ENCODE measurements at places on chromosomes 7 and 10.

GRCh38 chr7:135342887-135343286 lies 109.2 kb downstream of the STRA8 start:
- peak; percentile 74 for DNase-seq

DNA sequence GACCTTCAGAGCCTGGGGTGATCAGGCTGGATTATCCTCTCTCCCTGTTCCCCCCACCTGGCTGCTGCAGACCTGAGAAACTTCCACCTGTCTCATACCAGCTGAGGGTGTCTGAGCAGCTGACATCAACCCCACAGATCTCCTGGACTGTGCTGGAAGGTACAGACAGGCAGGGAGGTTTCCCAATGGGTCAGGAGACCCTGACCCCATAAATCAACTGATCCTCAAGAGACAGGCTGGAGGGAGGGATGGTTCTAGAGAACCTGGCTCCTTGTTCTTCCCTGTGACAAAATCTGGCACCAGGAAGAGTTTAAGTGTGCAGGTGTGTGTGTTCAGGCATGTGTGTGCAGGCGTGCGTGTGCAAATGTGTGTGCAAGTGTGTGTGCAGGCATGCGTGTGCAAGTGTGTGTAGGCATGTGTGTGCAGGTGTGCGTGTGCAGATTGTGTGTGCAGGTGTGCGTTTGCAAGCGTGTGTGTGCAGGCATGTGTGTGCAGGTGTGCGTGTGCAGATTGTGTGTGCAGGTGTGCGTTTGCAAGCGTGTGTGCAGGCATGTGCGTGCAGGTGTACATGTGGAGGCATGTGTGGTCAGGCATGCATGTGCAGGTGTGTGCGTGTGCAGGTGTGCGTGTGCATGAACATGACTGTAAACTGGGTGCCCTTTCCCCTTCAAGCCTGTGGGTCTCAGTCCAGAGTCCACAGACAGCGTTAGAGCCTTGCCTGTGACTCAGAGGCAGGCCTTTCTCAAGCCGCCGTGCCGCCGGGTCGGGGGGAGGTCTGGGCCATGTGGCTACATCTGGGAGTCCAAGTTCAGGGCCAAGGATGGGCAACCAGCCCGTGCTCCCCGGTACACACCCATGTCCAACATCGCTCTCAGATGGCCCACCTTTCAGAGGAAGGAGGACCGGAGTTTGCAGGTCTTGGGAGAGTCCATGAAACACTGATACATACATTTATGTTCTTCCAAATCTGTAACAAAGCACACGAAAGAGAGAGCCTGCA lies 50.1 kb upstream of the ELN start:
- no peak for DNase-seq

- DNase-seq: peak; percentile 53
Observed at GRCh38 chr7:23712368-23713284, 2.6 kb downstream of the STK31 start.

DNA sequence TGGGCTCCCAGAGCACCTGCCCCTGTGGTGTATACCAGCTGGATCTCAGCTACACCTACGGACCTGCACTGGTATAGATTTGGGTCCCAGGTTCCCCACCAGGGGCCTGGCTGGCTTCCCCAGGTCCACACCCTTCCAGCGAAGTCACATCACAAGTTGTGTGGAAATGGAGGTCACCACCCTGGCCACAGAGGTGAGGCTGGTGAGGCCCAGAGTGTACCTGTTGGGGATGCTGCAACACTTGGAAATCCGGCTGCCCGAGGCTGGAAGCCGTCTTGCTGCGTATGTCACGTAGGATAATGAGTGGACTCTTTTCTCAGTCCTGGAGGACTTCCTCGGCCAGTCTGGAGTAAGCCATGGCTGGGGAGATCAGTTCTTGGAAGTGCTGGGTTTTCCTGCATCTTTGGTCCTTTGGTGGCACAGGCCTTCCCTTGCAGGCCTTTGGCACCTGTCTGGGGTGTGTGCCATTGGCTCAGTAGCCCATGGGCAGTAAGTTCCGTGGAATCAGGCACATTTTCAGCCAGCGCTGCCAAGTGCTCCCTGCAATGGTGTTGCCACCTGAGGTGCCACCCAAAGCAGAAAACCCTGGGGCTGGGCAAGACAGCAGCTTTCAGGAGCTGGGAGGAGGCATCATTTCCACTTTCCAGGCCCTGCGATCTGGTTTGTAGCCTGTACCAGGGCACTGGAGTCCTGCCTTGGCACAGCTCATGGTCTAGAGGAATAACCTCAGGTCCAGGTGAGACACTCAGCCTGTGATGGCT lies 97.9 kb downstream of the LHPP start:
- no peak for DNase-seq

GRCh38 chr10:74231375-74231774 lies 80.4 kb downstream of the ADK start:
- DNase-seq: no peak

- no peak for DNase-seq
Observed at GRCh38 chr7:23205909-23206767, 24.3 kb downstream of the NUP42 start.

- DNase-seq: no peak
Observed at GRCh38 chr10:84522612-84523462, 194.4 kb downstream of the CCSER2 start.

- DNase-seq: no peak
Observed at GRCh38 chr7:39285256-39285655, 280.9 kb upstream of the YAE1 start.

DNA sequence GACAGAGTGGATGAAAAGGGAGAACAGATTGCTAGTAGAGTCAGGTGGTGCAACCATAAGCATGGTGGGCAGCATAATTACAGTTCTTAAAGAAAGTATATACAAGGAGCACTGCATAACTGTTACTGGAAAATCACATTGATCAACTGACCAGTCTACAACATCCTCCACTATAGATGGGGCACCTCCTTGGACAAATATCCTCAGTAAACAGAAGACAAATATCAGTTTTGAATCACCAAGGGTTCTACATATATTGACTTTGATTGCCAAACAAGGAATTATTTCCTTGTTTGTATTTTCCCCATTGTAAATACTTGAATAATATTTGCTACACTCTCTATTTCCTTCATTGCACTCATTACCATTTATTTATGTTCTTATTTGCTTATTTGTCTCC lies 17.6 kb upstream of the CRPPA start:
- no peak for DNase-seq

DNA sequence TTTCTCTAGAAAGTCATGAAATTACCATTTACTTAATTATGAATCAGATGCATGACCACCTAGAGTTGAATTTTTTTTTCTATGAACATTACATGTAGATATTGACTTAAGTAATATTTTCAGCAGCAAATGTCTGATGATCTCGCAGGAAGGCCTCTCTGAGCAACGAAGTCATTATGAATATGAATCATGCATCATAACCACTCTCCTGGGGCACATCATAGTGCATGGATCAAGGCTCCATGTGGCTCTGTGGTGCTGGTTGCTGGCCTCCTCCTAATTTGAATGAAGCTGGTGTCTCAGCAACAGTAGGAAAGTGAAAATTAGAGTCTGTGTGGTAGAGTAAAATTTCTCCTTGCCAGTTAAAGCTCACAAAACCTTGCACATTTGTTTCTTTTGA lies 121.4 kb upstream of the INHBA start:
- DNase-seq: no peak

DNA sequence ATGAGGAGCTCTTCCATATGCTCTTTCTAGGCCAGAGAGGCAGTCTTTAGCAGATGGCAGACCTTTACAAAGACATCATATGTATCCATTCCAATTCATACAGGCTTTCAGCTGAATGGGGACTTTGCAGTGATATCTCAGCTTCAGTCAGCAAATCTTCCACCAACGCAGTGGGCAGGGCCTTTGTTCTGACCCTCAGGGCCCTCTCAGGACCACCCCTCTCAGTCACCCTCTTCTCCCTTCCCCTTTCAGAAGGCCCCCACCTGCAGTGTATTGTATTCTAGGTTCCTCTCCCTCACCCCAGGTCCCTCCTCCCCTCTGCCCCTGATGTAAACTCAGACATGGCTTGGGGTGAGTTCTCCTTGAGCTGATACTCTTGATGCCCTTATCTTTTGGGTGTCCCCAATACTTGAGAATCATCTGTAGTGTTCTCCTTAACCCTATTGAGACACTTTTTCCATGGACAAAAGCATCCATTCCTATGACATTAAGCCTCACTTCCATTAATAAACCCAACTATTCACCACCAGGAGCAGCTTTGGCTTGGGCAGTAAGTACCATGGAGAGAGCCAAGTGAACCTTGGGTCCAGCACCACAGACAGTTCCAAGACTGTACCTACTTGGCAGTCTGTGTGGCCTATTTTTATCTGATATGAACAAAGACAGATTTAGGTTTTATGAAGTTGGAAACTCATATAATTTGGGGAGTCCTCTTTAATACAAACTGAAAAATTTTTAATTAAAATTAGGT lies 62.7 kb downstream of the ADCYAP1R1 start:
- DNase-seq: no peak

DNA sequence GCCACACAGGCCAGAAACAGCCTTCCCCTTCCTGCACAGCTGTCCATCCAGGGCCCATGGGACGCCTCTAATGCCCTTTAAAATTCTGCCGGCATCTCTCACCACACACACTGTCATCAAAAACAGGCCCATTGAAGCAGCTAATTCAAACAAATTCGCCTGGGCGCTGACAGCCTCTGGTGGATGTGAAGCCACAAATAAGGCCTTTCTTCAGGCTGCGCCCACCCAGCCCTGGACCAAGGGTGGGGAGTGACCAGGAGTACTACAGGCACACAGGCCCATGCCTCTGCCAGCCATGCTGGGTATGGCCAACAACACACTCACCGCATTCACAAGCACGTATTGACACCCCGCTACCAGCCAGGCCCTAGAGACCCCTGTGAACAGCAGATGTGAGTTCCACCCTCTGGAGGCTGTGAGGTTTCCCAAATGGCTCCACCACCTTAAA lies 54.6 kb downstream of the SLIT1 start:
- peak; percentile 74 for DNase-seq

DNA sequence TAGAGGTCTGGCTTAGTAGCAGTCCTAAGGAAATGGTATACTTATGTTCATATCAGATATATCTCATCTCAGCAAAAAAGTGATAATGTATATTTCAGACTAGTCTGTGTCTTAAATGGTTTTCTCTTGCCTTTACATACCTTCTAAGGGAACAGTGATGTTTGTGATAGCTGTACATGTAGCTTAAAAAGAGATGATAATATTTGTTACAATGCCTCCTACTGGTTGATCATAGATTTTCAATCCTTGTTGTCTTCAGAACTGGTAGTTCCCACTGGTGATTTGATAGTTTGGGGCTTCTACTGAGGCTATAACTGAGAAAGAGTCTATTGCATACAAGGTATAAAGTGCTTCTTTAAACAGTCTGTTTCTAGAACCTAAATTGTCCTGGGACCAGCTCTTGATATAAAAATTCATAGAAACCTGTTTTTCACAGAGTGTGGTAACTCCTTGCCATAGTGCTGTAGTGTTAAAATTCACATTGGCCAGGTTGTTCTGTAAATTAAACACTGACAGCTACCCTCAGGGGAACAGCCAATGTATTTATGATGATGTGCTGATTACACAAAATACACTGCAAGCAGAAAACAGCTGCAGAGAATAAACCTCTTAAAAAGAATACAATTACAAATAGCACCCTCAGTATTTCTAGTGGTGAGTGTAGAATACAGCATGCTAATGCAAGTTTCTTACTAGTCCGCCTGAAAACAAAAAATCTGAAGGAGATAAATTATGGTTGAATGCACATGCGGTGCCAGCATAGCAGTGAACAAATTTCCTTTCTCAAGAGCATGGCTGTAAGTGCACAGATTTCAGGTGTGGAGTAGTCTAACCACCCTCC lies 90.3 kb downstream of the BTRC start:
- DNase-seq: no peak

- DNase-seq: no peak
Observed at GRCh38 chr7:142436601-142437000, 178.7 kb upstream of the PRSS58 start.

DNA sequence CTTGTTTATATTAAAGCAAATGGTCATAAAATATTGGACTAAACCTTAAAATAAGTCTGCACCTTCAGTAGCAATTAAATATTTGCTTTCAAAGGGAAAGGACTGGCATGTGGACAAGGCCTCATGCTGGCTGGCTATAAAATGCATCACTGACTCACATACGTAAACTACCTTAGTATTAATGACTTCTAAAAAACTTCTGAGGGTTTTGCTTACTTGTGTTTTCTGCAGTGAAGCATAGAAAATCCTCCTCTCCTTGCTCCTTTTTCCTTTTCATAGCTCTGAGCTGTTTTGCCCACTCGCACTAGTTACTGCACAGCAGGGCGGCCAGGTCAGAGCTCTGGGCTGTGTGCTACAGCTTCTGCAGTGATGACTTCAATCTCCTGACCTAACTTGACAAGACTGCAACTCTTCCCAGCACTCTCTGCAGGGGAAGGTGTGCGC lies 82.3 kb downstream of the CUL2 start:
- DNase-seq: peak; percentile 28

DNA sequence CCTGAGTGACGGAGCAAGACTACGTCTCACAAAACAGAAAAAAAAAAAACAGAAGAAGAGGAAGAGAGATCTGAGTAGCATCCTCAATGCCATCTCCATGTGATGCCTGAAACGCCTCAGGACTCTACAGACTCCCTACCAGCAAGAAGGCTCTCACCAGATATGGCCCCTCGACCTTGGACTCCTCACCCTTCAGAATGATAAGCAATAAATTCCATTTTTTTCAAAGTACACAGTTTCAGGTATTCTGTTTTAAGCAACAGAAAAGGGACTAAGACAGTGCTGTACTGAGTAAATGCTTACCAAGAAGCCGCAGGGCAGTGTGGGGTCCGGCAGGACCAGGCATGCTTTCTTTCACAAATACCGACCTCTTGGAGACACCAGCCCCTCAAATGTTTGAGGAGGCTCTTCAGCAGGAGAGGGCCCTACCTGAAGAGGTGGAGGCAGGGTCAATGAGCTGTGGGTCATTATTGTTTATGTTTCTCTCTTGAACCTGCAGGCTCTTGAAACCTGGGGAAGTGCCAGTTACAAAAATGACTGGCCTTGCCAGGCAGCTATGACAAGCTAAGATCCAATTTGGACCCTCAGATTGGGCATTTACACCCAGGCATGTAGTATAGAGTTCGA lies 204.1 kb upstream of the LYZL1 start:
- peak; percentile 40 for DNase-seq

GRCh38 chr7:1123715-1124114 lies 35.8 kb downstream of the GPER1 start:
- DNase-seq: no peak

GRCh38 chr7:135718794-135719437 lies 9.1 kb downstream of the SLC13A4 start:
- no peak for DNase-seq

DNA sequence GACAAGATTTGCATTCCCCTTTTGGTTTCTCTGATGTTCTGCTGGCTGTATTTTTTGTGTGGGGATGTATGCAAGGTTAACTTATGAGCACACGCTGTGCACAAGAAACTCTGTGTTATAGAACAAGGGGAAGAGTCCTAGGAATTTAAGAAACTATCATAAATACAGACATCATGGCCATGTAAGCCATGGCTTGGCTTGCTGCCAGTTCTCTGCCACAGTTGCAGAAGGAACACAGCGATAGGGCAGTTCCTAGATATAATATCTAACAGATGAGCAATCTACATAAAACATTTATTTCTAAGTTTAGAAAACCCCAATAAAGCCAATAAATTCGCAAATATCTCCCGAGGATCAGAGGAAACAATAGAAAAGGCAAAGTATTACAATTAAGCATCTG lies 153.3 kb downstream of the LRRTM3 start:
- DNase-seq: no peak

GRCh38 chr7:45066409-45066808 lies 22.4 kb downstream of the NACAD start:
- no peak for DNase-seq
